Left kidney (tissue), 8 donors: ENCODE measurements at places on chromosomes 2 and 18.

- no peak for DNase-seq
Observed at GRCh38 chr2:15058015-15058720, 425.7 kb downstream of the LRATD1 start.

DNA sequence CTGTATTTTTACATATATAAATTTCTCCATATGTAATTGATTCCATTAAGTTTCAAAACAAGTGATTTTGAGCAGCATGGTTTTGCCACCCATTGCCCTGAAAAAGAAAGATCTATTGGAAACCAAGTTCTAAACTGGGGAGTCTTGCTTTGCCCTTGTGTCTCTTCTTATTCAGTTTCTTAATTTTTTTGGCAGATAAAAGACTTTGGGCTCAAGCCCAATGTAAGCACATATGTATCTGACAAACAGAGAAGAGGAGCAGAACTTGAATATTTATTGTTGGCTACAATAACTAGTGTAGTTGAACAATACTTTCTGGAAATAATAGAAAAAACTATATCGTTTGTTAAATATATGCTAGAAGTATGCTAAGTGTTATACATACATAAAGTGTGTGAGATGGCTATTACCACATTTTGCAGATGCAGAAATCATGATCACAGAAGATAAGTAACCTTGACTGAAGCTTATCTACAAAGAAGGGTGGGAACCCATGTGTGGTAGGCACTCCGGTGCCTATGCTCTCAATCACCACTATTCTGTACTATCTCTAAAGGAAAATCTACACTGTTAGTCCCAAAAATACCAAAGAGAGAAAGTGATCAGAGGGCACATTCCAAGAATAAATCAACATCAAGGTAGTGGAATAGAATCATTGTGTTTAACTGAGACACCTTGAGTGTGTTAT lies 109.1 kb downstream of the PLA2R1 start:
- DNase-seq, result no peak

DNA sequence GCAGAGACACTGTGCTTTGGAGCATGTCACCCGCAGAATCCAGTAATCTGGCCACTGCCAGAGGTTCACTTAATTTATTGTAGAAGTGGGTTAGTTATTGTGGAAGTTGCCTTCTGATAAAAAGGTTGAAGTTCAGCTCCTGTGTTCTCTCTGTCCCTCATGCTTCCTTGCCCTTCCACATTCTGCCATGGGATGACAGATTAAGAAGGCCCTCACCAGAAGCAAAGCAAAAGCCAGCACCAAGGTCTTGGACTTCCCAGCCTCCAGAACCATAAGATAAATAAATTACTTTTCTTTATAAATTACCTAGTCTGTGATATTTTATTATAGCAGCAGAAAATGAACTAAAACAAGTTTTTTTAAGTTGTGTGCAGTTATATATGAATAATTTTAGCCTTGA lies 145.0 kb upstream of the SH3BP4 start:
- DNase-seq, result no peak

- no peak for DNase-seq
Observed at GRCh38 chr2:113061896-113062770, 3.1 kb downstream of the IL36RN start.

DNA sequence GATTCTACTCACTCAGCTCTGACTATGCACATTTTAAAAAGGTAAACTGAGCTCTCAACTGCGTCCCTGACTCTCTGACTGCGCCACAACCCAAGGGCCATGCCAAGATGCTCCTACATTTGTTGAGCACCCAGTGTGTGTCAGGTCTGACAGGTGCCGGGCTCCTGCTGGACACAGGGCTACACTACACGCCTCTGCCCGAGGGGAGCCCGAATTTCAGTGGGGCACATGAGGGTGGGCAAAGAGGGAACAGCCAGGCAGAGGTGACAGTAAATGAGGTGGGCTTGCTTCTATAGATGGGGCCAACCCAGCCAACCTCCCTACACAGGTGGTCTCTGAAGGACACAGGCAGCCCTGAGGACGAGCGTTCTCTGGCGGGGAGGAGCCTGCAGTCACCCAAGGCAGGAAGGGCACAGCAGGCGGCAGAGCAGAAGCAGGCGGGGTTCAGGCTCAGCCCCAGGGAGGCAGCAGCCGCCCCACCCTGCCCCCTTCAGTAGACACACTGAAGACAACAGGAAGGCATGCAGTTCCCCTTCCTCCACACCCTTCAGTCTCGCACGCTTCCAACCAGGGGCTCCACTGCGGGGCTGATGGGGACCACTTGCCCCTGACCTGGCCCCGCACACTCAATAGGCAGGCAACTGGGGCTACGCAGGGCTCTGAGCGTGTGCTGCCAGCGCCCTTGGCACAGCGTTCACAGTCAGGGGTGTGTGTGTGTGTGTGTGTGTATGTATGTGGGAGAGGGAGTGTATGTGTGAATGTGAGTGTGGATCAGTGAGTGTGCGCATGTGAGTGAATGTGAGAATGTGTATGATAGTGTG lies 98.4 kb downstream of the UXS1 start:
- DNase-seq, result no peak

- DNase-seq, result no peak
Observed at GRCh38 chr2:234099266-234099665, 48.8 kb downstream of the SPP2 start.

GRCh38 chr18:7740821-7741220 lies 173.7 kb downstream of the PTPRM start:
- DNase-seq, result no peak

GRCh38 chr2:237159006-237159911 lies 73.6 kb downstream of the COPS8 start:
- DNase-seq, result no peak

DNA sequence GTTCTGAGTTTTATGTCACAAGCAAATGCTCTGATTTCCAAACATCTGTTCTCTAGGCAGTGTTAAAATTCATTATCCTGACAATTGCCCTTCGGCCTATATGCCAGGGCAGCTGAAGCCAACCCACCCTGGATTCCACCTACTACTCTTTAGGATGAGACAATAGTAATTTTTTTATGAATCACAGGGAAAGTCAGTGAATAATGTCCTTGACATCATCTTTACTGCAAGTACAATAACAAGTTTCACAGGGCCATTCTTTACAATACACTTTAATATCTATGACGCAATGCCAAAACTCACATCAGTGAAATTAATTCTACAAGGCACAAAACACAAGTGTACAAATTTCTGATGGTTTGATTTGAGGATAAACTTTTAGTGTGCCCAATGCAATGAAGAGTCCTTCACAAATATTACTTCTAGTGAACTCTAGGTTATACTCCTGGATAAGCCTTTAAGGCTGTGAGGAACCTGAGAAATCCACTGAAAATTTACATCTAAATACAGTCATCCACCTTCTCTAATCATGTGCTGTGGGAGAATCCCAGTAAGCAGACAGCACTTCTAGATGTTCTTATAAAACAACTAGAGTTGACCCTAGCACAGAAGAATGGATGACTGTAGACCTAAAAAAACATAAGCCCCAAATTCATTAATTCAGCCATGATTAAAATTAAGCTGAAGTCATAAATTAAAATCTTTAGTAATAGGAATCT lies 77.3 kb upstream of the CTLA4 start:
- DNase-seq, result no peak

GRCh38 chr2:51918113-51918512 lies 886.2 kb upstream of the NRXN1 start:
- DNase-seq, result no peak

- no peak for DNase-seq
Observed at GRCh38 chr18:69945220-69946114, 2.2 kb downstream of the CD226 start.

DNA sequence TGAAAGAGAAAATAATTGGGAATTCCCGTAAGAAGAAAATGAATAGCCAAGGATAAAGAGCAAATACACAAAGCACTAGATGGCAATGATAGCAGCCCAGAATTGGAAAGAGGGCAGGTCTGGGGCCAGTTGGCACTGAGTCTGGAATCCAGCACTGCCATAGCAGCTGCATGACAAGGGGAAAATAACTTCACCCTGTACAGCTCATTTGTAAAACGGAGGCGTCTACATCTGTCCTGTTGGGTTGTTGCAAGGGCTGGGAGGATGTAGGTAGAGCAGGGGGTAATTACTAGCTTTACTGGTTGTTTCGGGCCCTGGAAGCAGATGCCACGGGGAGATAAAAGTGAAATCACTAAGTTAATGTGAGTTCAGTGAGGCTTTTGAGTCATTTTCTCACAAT lies 110.0 kb upstream of the RASGRP3 start:
- no peak for DNase-seq

DNA sequence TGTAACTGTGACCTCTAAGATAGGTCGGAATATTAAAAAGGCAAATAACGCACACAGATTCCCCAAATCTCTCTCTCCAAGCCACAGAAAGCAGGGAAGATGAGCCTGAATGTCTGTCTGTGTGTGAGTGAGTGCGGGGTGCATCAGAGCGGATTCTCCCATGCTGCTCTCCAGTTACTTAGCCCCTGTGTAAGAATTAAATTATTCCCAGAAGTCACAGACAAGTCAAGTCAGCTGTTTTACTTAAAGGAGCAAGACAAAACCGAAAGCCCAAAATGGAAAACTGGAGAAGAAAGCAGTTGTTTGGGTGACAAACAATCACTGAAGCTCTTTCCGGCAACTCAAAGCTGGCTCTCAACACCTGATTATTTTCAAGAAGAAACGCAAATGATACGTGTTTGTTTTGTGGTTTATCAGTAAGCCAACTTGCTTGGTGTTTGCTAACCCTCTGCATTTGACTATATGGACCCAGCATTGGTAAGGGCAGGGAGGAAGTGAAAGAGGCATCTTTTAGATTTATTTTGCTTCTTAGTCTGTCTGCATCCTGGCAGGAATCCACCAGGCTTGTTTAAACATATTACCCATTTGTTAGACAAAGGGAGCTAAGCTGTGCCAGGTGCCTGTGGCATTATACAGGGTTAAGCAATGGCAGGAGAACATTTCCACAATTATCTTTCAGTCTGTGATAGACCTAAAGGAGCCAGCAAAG lies 121.5 kb upstream of the CREB1 start:
- no peak for DNase-seq

- DNase-seq, result no peak
Observed at GRCh38 chr18:13380691-13381070, 162.1 kb downstream of the LDLRAD4 start.

DNA sequence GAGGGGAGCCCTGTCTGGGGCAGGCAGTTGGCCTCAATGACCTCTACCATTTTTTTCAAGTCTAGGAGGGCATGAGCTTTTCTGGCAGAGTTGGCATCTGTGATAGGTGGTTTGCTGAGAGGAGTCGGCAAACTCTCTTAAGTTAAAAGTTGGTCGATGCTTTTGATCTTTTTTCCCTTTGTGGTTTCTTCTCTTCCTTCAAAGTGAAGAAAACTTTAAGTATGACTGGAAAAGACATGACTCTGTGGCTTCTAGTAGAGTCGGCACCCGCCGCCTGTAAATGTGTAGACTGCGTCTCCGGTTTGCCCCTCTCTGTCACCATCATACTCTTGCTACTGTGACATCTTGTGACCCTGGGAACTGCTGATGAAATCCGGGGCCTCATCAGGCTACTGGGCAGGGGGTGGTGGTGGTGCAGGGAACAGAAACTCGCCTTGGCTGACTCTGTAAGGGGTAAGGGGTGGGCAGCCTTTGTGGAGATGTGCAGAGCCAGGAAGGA lies 21.1 kb downstream of the INPP5D start:
- DNase-seq, result no peak

GRCh38 chr2:109409321-109410038 lies 204.3 kb downstream of the SEPTIN10 start:
- DNase-seq, result no peak

- DNase-seq, result no peak
Observed at GRCh38 chr2:190996338-190996946, 17.5 kb downstream of the STAT1 start.

GRCh38 chr2:173962031-173962430 lies 3.1 kb downstream of the SP3 start:
- no peak for DNase-seq

- no peak for DNase-seq
Observed at GRCh38 chr2:177234267-177234666, 21.7 kb downstream of the HNRNPA3 start.

- DNase-seq, result no peak
Observed at GRCh38 chr18:61697306-61697909, 195.4 kb downstream of the RNF152 start.
